Stimulated activated CD8-positive, alpha-beta memory T cell treated with anti-CD3 and anti-CD28 coated beads, Interleukin-4, amount 100 ng/mL, for 48 hours (primary cell): ENCODE measurements at places on chromosomes 12 and 14.

DNA sequence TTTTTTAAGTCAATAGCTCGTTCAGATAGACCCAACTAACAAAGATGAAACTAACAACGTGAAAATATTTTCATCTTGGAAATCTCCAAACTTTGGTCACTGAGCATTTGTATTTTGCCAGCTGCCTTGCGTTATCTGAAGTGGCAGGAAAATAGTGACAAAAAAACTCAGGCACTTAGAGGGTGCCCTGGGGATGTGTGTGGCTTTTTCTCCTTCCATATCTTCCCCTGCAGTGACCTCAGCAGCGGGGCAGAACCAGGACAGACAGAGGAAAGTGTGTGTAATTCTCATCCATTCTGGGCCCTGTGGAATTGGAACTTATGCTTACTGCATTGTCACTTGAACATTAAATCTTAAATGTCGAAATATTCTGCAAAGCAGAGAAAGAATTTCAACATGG, 152.0 kb downstream of the BCAT1 start:
- no peak for DNase-seq

- no peak for DNase-seq
These were observed 10.7 kb upstream of the M6PR start for GRCh38 chr12:8960176-8960575.

GRCh38 chr14:100147181-100147631, 12.2 kb downstream of the DEGS2 start:
- DNase-seq: peak; percentile 79

GRCh38 chr12:6341417-6342139, at the start of gene TNFRSF1A:
TSS of gene TNFRSF1A (minus strand) at chr12:6342076. CDS start at chr12:6341814, 262 bp downstream.
- peak; percentile 64 for DNase-seq

GRCh38 chr12:98852181-98852580, 207.1 kb downstream of the APAF1 start:
- DNase-seq: no peak

DNA sequence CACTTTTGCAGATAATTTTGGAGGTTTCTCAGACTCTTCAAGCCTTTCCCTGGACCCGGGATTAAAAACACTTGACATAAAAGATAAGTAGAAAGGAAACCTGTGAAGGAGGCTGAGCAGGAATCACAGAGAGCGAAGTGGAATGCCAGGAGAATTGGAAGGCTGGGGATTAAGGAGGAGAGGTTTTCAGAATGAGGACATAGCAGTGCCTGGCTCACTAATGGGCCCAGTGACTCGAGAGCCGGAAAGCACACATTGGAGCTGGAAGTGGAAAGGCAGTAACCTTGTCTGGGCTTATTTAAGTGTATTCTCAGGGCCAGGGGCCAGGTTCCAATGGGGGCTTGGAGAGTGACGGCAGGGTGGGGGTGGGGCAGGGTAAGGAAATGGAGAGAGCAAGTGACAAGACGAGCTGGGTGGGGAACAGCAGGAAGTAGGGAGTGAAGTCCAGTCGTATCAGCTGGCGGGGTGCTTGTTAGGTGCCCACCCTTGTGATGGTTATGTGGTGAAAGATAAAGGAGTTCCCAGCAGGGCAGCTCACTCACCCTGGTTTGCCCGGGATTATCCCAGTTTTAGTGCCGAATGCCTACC, 13.1 kb downstream of the EVL start:
- no peak for DNase-seq

DNA sequence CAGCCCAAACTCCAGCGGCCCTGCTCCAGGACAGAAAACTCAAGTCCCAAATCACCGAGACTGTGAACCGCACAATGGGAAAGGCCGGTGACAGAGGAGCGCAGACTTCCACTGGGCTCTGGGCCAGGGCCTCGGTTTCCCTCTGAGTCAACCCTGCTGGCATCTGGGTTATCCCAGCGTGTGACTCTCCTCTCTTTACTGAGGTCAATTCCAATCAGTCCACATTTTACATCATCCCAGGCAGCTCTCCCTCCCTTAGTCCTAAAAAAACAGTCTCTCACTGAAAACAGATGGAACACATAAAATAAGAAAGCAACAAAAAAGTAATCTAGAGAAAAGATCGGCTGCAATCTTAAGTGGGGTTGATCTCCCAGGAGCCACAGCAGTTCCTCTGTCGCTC, 36.9 kb downstream of the ITPK1 start:
- no peak for DNase-seq

- DNase-seq: no peak
These were observed 672.9 kb downstream of the BCL11B start for GRCh38 chr14:98599082-98599481.
